M059J (cell line): ENCODE measurements at places on chromosomes 3 and 15. TPM values are rescaled to one million over a fixed set of nuclear protein-coding genes. Genes with fewer than 3 reads are reported as not detected.

MUC4 gene
- total RNA-seq = 0.02 and 0.05 TPM in 2 replicates

CCR9 gene
- total RNA-seq = not detected in 2 replicates

EXOSC7 gene
- total RNA-seq = 43.4 and 45.1 TPM in 2 replicates

NANOGP8 gene
- not detected in 2 replicates for total RNA-seq

CMTM8 gene
- total RNA-seq = 3.7 and 4.6 TPM in 2 replicates

FILIP1L gene
- total RNA-seq = 35.1 and 43.2 TPM in 2 replicates

DNA sequence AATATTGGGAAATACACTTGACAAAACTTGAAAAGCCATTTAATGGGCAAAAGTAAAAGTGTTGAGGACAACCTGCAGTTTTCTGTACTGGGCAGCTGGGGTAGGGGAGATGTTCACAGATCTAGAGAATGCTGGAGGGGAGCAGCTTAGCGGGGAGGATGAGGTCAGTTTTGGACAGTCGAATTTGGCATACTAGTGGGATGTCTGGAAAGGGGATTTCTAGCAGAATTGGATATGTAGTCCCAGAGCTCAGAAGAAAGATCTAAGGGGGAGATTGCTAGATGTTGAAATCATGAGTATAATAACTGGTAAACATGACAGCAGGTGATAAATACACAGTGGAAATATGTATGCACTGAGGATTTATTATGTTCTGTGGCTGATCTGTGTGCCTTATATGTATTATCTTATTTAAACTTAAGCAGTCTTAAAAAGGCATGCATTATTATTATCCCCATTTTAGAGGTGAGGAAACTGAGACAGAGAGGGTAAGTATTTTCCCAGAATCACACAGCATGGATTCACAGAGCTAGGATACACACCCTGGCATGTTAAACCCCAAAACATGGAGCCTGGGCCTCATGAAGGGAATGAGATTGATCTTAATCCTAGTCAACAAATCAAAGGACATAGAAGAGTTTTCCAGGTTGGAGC, 42.7 kb downstream of the TLNRD1 start:
- DNase-seq = no peak

- no peak for DNase-seq
Measured at GRCh38 chr3:58223855-58224254, 13.1 kb upstream of the DNASE1L3 start.

DNA sequence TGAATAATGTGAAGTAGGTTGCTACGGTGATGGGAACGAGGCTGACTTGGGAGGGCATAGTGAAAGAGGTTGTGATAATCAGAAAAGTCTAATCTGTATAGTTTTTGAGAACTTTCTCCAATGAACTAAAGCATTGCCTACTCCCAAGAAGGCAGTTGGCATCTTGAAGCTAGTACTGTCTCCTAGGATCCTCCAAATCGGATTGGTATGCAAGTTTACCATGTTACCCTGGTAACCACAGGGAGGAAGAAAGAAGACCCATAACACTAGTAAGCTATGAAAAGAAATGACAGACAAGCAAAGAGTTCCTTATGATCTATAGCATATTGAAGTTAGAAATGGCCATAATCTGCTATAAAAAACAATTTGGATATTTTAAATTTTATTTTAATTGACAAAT, 127.2 kb upstream of the SYNPR start:
- DNase-seq = no peak

DNA sequence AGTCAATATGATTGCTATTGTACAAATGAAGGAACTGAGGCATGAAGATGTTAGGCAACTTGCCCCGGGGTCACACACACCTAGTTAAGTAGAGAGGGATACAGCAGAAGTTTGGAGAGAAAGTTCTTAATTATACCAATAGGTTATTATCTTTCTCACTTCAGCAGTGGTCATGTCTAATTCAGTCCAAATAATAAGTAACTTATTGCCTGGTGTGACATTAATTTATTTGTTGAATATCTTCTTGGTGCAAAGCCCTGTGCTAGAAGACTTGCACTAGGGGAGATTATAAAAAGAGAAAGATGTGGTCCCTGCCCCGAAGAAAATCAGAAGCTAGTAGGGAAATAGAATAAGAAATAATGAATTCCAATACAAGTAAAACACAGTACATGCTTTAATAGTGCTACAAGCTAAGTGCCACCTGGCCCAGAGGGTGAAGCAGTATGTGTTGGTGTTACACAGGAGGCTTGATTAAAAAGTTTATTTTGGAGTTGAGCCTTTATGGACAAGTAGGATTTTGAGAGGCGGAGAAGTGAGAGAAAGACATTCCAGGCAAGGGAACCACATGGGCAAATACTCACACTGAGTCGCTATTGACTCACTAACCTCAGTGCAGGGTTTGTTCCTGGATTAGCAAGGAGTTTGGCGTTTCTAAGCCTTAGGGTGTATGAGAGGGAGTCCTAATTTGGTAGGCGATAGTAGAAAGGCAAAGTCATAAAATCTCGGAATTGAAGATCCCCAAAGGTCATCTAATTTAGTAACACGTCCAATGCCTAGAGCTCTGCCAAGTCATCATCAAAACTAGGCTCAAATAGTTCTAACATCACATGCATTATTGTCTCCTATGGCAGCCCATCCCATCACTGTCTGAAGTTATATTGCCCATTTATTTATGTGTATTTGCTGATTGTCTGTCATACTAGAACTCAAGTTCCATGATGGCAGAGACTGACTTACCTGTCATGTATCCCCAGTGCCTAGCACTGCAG, 19.2 kb upstream of the GSK3B start:
- DNase-seq = peak; percentile 96

DNA sequence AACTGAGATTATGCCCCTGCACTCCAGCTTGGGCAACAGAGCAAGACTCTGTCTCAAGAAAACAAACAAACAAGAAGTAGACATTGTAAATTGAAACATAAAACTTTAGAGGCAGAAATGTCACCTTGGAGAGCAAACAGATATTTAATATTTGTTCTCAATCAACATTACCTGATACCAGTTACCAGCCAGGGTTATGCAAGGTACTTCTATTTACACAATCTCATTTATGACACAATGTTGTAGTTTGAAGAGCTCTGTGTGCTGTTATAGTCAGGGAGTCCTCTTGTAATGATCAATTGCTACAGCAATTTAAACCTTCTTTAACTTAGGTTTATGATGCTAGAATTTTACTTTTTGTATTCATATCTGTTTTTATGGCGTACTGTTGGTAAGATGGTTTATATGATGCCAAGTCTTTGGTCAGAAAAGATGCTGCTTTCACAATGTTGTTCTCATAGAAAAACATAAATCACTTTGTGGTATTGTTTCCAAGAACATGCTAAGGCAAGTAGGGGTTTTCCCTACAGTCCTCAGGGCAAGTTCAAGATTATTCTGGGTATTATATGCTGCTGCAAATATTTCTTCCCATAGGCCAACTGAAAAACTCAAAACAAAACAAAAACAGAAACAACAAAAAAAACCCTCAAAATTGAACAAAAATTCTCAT, 173.5 kb downstream of the TNIK start:
- DNase-seq = peak; percentile 53

DNA sequence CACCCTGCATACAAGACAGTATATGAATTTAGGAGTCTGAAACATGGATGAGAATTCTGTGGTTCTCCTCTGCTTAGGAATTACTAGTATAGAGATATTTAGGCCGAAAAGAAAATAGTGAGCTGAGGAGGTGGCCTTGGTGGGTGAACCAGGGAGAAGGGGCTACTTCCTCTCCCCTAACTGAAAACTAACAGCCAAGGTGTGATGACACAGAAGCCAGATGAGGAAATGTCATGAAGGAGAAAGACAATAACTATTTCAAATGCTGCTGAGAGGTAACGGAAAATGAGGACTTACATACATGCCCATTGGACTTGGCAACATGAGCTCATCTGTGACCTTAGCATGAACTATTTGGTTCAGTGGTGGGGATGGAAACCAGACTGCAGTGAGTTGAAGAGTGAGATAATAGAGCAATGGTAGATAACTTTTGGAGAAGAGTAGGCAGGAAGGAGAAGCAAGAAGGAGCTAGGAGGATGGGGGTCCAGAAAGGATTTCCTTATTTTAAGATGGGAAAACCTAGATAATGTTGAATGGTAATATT, 114.4 kb upstream of the TSPAN3 start:
- no peak for DNase-seq

- peak; percentile 53 for DNase-seq
Measured at GRCh38 chr3:77906102-77906709, 866.3 kb downstream of the ROBO2 start.

DNA sequence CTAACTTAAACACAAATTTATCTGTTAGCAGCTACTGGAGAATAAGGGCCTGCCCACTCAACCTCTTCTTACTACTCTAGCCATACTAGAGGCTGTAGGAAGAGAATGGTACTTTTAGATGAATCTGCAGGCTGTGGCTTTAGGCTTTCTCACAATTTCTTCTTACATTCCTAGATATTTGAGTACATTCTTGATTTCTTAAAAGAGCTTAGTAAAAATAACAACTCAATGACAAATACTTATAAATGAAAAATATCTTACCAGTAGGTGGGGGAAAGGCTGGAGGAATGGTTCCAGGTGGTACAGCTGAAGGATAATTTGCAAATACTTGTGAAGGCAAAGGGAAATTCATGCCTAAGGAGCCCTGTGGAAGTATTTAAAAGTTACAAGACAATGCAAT, 92.9 kb upstream of the GK5 start:
- peak; percentile 35 for DNase-seq
